ENCODE measurements at places on chromosomes 11 and 22.

- DNase-seq = no peak
These were observed 51.8 kb downstream of the COMMD9 start for GRCh38 chr11:36237391-36237790.

DNA sequence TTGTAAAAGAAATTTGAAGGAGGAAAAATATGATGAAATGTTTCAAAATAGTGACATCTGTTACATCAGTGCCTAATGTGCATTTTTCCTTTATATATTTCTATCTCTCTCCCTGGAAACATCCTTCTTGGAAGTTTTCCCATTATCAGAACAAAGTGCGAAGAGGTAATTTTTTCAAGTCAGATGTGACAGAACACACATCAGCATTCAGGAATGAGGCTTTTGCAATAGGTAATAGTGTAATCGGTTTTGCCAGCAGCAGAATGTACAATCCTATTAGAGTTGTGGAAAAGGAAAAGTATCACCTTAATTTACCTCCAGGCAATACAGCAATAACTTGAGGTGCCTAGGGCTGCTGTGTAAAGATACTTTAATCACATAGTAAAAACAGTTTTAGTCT is 275.8 kb downstream of the FAT3 start:
- DNase-seq = no peak

DNA sequence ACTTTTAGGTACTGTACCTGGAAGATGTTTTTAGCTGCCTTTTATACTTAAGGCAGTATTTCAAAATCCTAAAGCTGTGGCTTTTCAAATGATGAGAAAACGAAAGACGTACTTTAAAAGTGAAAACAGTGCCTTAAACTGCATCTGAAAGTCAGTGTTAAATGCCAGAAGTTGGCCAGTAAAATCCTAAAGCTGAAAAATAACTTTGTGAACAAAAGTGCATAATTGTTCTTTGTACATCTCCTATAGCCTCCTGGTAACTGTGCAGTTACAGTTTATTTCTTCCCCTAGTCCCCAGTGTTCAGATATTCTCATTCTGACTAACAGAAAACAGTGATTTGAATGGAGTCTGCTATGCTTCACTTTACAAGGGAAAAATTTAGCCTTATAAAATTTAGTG is 6.8 kb downstream of the EED start:
- no peak for DNase-seq

DNA sequence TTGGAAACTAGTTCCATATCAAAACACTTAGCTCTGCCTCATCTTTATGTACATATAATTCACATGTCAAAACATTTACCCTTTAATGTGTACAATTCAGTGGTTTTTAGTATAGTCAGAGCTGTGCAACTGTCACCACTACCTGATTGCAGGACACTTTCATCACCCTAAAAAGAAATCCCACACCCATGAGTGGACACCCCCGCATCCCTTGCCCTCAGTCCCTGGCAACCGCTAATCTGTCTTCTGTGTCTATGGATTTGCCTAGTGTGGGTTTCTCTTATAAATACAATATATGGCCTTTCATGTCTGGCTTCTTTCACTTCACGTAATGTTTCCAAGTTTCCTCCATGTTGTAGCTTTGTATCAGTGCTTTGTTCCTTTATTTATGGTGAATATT is 8.6 kb upstream of the EMID1 start:
- no peak for DNase-seq

GRCh38 chr11:20909995-20910726 is 240.8 kb downstream of the NELL1 start:
- no peak for DNase-seq

DNA sequence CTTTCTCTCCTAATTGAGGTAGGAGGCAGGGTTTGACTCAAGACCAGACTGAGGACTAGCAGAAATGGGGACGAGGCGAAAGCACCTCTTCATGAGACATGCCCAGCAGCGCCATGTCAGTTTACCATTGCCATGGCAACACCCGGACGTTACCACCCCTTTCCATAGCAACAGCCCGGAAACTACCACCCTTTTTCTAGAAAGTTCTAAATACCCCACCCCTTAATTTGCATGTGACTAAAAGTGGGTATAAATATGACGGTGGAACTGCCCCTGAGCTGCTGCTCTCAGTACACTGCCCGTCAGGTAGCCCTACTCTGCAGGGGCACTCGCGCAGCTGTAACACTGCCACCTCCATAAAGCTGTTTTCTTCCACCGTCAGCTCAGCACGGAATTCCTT is 5.9 kb upstream of the RAC2 start:
- DNase-seq = no peak
